ENCODE measurements at places on chromosomes 3 and 15.

DNA sequence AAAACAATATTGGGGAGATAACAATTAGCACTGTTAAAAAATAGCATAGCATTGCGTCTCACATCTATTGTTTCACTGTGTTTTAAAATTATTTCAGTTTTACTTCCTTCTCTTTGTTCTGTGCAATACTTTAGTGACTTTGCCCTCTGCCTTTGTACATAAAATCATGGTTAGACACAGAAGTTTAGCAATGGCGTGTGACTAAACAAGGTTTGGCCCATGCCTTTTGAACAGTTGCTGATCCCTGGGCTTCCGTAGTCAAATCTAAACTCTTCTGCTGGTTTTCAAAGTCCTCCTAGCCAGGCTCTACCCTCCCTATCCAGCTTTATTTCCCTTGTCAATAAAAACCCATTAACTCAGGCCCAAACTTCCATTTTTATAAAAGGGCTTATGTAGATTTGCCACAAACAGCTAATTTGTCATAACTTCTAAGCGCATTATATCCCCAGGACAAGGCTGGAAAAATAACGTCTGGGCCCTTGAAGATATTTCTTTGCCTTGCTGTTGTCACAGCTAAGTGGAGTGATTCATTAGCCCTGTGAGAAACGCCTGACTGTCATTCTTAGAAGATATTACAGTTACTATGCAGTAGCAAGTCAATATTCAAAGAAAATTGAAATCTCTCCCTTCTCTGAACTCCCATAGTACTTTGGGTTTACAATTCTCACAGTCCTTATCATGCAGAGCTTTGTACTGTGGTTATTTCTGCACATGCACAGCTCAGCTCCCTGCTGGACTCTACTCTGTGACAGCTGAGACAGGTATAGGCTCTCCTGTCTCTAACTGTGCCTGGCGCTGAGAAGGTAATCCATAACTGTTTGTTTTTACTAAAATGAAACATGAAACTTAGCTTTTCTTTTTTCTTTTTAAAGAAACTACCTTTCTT is 123.4 kb upstream of the SLC24A5 start:
- DNase-seq, result no peak

GRCh38 chr3:123026565-123027291 is 835 bp downstream of the SEMA5B start:
- no peak for DNase-seq

GRCh38 chr3:135618123-135618522 is 347.4 kb upstream of the PPP2R3A start:
- no peak for DNase-seq

GRCh38 chr3:197027151-197027895 is 2.3 kb downstream of the MELTF start:
- no peak for DNase-seq

- DNase-seq, result no peak
Observed at GRCh38 chr15:68365770-68366169, 66.2 kb downstream of the ITGA11 start.

- no peak for DNase-seq
Observed at GRCh38 chr3:149566292-149566975, 91.4 kb downstream of the WWTR1 start.

DNA sequence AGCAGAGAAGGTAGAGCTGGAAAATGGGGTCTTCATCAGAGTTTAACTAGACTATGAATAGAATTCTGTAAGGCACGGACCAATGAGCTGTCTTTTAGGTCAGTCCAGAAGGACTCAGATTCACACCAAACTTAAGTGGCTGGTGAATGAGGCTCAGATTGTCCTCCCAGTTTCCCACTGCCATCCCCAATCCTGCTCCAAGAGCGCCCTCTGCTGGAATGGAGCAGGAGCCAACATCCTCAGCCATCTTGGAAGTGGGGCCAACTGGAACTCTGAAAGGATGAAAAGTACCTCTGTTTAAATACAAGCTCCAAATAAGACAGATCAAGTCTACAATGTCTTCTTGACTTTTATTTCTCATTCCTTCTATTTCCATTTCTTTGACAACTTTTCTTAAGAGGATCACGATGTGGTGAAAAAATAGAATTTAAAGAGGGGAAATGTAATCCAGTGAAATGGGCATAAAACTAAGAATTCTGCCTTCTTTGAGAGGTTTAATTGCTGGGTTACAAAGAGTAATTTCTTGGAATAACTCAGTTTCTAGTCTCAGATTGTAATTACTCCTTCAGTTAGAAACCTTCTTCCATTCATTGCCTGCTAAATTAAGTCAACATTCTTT is 217.1 kb upstream of the TPRG1 start:
- DNase-seq, result peak; percentile 95

DNA sequence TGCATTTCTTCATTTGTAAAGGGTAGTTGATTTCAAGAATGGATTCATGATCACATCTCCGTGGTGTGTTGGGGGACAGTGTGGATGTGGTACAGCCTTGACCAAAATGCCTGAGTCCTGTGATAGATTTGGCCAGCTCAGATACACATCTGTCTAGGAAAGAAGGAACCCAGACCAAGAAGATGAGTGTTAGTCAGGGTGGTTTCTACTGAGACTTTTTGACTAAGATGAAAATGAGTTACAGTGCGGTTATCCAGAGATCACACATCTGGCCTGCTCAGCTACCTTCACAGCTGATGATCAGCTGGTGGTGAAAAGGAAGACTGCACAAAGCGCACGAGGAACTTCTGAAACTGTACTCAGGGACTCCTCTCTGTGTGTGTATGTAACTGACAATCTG is 68.0 kb downstream of the FNDC3B start:
- no peak for DNase-seq

DNA sequence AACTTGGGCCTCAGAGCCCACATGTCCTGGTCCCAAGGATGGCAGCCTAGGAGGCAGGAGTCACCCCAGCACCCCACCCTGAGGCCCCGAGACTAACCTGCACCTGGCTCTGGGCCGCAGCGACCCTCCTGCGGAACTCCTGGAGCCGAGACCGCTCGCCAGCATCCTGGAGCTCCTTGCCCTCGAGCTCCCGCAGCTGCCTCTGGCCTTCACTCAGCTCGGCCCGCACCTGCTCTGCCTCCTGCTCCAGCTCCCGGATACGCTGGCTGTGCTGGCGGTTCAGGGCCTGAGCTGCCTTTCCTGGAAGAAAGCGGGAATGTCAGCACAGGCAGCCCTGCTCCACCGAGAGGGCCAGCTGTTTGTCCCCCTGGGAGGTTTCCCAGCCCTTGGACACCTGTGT is 13.2 kb downstream of the KIF7 start:
- DNase-seq, result no peak

DNA sequence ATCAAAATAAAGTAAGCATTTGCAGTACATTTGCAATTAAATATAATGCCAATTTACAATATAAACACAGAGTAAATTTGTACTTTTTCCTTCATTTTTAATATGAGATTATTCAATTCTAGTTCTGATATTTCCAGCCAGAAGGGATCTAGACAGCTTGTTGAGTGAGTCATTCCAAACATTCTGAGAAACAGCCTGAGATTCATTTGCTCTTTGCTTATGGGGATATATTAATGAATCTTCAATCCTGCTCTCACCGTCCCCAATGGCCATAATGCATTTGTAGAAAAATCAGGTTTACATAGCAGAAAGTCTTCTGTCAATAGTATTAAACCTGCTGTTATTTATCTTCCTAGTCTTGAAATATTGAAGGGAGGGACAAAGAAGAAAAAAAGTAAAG is 554.2 kb downstream of the TUSC7 start:
- no peak for DNase-seq

DNA sequence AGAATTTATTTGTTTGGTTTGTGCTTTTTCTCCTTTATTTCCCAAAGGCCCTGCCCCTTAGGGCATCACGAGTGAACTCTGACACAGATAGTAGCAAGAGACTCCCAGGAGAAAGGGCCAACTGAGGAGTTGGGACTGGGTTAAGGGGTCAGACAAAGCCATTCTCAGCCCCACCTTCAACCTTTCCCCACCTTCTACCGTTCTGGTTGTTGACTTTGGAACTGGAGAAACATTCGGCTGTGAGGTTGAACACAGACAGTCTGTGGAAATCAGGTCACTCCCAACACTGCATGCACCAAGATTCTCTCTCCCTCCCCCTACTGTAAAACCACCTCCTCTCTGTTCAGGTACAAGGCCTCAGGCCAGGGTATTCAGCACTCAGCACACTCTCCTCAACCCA is 3.9 kb upstream of the BDH1 start:
- DNase-seq, result no peak

DNA sequence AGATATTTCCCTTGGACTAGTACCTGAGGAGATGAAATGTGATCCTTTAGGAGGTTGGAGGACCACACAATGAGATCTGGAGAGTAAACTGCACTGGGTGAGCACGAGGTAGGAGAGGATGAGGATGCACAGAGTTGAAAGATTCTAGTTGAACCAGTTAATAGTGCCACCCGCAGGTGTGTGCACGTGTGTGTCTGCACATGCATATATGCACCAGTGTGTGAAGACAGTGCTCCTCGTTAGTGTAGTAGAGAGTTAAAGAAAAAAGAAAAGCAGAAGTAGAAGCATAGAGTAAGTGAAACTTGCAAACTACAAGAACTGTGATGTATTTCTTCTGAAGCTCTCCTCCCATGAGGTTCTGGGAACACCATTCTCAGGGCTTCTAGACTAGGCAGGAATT is 8.4 kb downstream of the MED12L start:
- DNase-seq, result no peak

- DNase-seq, result no peak
Observed at GRCh38 chr15:25368850-25369249, 70.0 kb downstream of the UBE3A start.

- no peak for DNase-seq
Observed at GRCh38 chr3:132749786-132750185, 27.6 kb upstream of the NPHP3 start.

- no peak for DNase-seq
Observed at GRCh38 chr3:7144697-7145308, 283.9 kb downstream of the GRM7 start.

DNA sequence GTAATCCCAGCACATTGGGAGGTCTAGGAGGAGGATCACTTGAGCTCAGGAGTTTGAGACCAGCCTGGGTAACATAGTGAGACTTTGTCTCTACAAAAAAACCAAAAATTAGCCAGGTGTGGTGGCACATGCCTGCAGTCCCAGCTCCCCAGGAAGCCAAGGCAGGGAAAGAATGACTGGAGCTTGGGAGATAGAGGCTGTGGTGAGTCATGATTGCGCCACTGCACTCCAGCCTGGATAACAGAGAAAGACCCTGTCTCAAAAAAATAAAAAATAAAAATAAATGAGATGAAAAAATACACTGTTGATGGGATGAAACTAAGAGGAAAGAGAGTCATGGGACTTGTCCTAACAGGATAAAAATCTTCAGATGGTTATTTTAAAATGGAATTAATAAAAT is 137.6 kb downstream of the IMPG2 start:
- DNase-seq, result no peak

- DNase-seq, result no peak
Observed at GRCh38 chr3:2504912-2505311, 406.2 kb downstream of the CNTN4 start.

GRCh38 chr3:4711680-4711992 is 218.5 kb downstream of the ITPR1 start:
- DNase-seq, result no peak

DNA sequence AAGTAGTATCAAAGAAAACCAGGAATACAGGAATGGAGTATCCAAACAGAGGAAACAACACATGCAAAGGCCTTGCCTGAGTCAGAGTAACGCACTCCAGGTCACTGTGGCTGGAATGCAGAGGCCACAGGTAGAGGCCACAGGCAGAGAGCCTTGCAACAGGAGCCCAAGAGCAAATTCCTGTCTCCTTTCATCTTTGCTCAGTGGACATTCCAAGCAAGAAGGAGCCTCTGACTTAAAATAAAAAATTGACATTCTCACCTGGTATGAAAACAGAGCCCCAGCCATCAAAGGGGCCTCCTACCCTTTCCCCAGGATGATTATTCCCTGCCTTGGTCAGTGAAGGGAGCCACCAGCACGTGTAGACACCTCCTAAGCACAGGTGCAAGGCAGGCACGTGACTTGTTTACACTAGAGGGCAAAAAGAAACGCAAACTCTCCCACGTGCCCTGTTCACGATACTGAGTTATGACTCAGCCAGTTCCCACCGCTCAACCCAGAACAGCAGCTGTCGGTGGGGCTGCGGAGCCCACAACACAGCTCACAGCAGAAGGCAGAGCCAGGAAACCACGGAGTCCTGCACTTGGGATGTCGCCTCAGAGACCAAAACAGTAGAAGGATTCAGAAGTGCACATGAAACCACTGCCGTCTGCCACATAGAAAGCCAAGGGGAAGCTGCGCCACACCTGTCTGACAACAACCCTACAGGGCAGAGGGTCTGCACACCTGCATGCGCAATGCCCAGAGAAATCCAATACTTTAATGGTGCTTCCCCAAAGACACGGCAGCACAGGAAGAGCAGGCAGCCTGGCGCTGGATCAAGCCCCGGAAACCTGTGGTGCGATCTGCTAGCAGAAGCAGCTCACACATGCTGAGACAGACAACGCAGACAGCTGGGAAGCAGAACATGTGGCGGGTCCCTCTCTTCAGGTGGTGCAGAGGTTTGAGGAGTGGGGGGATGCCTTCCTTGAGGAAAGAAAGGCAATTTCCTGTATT is 52.1 kb downstream of the ITGB5 start:
- DNase-seq, result peak; percentile 59

DNA sequence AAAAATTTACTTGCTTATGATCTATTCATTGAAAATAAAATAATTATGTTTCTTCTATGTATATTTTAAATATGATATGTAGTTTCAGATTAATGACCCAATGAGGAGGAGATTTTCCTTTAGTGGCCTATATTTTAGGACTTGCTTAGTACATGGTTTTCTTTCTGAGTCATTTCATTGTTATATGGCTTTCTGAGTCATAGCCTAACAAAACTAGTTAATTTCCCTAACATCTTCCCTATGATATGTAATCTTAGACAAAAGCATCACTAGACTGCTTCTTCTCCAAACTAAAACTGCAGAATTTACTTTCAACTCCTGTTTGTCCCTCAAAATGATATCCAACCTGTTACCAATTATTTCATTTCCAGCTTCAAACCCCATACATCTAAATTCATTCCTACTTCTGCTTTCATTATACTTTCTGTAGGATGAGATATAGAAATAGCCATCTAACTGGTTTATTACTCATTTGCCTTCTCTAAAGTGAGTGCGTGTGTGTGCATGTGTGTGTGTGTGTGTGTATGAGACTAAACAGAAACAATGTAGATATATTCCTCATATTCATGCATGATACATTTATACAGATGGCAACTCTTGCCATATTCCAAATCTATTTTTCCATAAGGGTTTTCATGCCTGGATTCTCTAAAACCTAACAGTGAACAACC is 915.0 kb upstream of the GBE1 start:
- DNase-seq, result no peak

- no peak for DNase-seq
Observed at GRCh38 chr3:180332608-180333007, 269.4 kb upstream of the TTC14 start.

- no peak for DNase-seq
Observed at GRCh38 chr15:99645951-99646350, 80.2 kb downstream of the MEF2A start.
